ENCODE measurements at places on chromosomes 6 and 20.

- DNase-seq = no peak
Measured at GRCh38 chr20:33280775-33281174, 2.2 kb upstream of the BPIFB1 start.

GRCh38 chr6:12148317-12148801, 136.2 kb downstream of the HIVEP1 start:
- DNase-seq = no peak

DNA sequence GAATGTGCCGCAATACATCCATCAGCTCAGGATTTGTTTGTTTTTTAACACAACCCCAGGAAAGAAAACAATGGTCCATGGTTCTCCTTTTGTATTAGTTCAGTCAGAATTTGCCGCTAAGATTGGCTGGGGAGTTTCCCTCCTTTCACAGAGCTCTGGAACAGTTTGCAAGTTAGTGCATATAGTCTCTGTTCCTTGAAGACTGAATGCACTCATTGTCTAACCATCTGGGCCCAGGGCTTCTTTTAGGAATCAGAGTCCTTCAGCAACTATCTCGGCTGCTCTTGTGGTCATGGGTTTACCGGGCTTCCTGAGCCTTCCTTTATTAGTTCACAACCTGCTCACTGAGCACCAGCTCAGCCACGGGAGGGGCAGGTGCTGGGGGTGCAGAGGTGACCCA, 121.3 kb downstream of the SLC23A2 start:
- DNase-seq = no peak

- DNase-seq = no peak
Measured at GRCh38 chr6:149130508-149130907, 187.0 kb upstream of the TAB2 start.

DNA sequence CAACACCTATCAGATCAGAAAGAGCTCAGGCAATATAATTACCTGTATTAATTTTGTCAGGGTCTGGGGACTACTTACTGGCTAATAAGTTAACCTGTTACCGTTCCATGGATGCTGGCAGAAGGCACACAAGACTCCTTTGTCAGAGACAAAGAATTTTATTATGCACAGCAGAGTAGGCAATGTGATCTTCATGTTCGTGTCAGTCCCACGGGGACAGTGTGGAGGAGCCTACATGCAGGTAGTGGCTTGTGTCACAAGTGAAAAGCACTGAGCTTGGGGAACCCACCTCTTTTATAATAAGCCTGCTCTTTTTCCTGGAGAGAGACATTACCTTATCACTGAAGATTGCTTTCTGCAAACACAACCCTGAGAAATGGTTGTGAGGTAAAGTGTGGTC, 96.9 kb downstream of the CD164 start:
- DNase-seq = no peak

GRCh38 chr6:2353412-2354137, 108.2 kb upstream of the GMDS start:
- DNase-seq = peak; percentile 24

DNA sequence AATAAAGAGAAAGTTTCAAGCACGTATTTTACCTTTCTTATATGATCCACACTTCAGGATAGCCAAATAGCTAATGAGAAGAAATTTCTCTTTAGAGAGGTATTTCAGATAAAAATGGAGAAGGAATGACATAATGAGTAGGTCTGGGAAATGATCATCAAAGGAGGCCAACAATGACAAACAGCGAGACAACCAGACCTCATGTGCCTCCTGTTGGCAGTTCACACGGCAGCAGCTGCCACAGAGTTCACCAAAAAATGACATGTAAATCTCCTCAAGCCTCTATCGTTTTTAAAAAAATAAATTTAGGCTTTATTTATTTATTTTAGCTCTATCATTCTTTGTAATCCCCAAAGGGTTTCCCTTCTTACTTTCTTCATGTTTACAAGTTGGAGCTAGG, 47.7 kb downstream of the SLC2A12 start:
- no peak for DNase-seq

DNA sequence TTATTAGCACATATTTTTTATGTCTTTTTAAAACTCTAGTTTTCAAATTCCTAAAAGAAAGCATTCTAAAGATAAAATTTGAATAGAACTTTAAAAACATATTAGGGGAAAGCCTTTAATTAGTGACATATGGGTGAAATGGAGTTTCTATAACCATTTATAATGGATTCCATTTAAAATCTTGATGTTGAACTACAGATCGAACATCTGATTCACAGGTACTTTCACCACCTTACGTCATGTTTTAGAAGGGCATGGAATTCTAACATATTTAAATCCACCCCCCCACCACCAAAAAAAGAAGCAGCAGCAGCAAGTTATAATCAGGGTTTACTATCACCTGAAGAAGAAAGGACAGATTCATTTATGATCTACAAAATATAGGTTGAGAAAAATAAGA, 298.4 kb downstream of the SMOC2 start:
- DNase-seq = no peak

- no peak for DNase-seq
Measured at GRCh38 chr20:43384101-43384940, 73.4 kb upstream of the SRSF6 start.

- DNase-seq = no peak
Measured at GRCh38 chr20:56808117-56808725, 179.1 kb downstream of the TFAP2C start.

- no peak for DNase-seq
Measured at GRCh38 chr6:21181866-21182265, 411.7 kb upstream of the SOX4 start.

DNA sequence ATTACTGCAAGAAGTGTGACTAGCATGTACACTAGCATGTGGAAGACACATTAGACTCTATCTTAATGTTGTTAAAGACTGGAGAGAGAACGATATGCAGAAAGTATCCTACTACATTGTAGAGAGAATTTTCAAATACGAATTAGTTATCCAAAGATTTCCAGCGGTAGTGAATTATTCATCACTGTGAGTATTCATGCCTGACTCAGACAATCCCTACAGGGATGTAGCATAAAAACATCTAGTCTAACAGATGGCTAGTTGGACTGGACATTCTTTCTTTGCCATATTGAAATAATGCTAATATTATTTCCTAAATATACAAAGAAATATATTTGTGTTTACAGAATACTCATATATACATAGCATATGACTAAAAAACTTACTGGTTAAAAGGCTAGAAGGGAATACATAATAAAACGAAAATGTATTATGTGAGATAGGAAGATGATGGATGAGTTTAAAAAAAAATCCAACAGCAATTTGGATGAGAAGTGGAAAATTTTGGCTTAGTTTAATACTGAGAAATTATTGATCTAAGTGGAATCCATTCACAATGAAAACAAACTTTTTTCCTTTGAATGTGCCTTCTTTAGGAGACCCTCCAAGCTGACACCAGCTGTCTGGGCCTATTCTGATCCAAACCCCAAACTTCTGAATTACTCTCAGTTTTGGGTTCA, 580.7 kb downstream of the RFPL4B start:
- no peak for DNase-seq

- no peak for DNase-seq
Measured at GRCh38 chr6:26432627-26433201, 7.6 kb upstream of the BTN3A3 start.

GRCh38 chr6:116229287-116229913, 24.5 kb downstream of the TSPYL4 start:
- DNase-seq = no peak

GRCh38 chr6:132813173-132813856, 1.1 kb upstream of the RPS12 start:
- DNase-seq = peak; percentile 32

DNA sequence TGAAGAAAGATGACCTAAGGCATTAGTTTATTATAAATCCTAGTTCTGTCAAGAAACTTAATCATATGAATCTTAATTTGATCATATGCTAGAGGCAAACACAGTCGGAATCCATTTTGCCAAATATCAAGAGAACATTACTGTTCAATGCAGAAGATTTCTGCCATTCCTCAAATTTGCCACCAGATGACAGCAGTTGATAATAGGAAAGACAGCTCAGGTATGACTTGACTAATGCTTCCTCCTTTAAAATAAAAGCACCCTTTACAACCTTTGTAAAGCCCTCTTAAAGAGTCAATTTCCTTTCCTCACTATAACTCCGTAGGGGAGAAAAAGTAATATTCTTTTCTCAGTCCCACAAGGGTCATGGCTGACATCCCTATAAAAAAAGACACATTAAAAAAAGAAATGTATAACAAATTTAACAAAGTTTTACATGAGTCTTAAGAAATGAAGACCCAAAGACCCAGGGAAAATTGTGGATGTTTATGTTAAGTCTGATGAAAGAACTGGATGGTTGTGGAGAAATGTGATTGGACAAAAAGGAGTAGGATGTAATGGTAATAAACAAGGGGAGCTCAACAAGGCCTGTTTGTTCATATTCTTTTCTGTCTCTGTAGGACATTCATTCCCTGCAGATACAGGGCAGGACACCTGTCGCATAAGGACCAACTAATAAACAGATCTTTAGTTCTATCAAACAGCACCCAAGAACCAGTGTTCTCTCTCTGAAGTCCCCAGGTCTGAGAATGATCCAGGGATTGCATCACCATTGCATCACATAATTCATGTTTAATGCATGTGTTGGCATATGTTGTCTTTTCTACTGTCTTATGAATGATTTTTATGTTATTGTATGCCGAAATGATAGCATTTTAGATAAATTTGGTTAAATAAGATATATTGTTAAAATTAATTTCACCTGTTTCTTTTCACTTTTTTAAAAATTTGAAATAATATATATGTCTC, 23.0 kb upstream of the IL17A start:
- DNase-seq = no peak

- DNase-seq = no peak
Measured at GRCh38 chr20:49559411-49560081, 8.4 kb downstream of the PTGIS start.

DNA sequence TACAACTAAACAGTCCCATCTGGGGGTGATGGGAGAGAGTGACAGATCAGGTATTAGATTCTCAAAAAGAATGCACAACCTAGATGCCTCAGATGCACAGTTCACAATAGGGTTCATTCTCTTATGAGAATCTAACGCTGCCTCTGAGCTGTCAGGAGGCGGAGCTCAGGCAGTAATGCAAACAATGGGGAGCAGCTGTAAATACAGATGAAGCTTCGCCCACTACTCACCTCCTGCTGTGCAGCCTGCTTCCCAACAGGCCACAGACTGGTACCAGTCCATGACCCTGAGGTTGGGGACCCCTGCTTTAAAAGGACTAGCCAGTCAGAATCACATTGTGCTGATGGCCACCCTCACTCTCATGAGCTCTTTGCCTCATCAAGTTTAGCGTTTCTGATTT, 247.0 kb upstream of the KCNQ5 start:
- DNase-seq = no peak

- DNase-seq = no peak
Measured at GRCh38 chr6:20606831-20607230, 72.6 kb downstream of the CDKAL1 start.

DNA sequence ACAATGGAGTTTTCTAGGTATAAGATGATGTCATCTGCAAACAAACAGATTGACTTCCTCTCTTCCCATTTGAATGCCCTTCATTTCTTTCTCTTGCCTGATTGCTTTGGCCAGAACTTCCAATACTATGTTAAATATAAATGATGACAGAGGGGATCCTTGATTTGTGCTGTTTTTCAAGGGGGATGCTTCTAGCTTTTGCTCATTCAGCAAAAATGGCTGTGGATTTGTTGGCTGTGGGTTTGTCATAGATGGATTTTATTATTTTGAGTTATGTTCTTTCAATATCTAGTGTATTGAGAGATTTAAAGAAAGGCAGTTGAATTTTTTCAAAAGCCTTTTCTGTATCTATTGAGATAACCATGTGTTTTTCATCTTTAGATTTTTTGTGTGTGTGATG, 662.4 kb upstream of the EYS start:
- DNase-seq = no peak

DNA sequence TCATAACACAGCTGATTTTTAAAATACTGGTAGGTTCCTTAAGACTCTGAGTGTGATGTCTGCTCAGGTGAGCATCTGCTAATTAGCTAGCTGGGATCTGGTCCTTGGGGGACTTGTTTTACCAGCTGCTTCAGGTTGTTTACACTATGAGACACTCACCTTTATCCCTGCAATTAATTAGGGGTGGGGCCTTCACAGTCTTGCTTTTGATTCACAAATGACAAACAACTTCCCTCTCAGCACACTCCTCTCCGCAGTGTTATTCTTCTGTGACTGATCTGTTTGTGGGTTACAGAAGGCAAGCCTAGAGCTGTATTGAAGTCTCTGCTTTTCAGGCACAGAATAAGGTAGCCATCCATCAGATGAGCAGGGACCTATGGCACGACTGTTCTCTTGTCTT, 62.0 kb upstream of the CD83 start:
- no peak for DNase-seq

DNA sequence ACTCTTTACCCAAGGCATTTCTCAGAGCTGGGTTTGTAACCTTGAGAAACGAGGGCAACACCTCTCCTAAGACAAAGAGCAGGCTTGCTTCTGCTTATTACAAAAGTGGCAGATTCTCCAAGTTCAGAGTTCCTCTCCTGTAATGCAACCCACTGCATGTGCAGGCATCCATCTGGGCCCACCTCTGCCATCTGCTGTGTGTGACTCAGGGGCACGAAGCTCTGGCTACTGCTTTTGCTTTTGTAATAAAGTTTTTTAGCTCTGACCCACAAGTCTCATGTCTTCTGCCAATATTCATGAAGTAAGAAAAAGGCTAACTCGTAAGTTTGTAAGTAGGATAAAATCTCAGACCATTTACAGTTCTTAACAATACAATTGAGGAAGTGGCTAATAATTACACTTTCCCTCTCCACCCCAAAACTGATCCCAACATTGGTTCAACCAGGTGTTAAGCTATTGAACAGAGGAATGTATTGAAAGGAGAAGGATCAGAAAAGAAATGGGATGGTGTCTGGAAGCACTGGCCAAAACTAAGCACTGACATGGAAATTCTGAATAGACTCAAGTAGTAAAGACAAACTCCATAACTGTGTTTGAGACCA, 51.7 kb upstream of the SMLR1 start:
- DNase-seq = no peak

GRCh38 chr6:111918825-111919224, 45.6 kb upstream of the FYN start:
- DNase-seq = no peak

- DNase-seq = no peak
Measured at GRCh38 chr6:110310861-110311446, 47.2 kb downstream of the METTL24 start.

Measured in CD4-positive, alpha-beta T cell treated with Interferon gamma for 1 hour (primary cell).